ENCODE measurements at places on chromosomes 4 and X.

- DNase-seq: no peak
These were observed 207.6 kb upstream of the SLITRK2 start for GRCh38 chrX:145609951-145610511.

GRCh38 chrX:67607466-67607865 lies 63.6 kb downstream of the AR start:
- no peak for DNase-seq

GRCh38 chrX:119155416-119156035 lies 27.9 kb upstream of the KIAA1210 start:
- no peak for DNase-seq

- no peak for DNase-seq
These were observed 21.6 kb downstream of the LUZP4 start for GRCh38 chrX:115311139-115311538.

DNA sequence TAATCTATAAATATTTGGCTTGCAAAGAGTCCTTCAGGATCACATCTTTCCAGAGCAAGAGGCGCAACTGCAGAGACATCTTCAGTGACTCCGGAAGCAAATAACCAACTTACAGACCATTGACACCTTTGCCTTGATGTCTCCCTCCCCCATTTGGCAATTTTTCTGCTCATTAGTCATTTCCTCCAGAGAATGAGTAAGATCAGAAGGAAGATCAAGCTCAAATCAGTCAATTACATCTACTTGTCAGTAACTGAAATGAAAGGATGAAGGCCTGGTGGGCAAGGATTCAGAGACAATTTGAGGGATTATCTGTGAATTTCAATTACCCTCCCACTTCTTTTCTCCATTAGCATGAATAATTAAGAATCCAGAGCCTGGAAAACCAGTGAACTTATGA lies 665.6 kb upstream of the CPEB2 start:
- DNase-seq: no peak

GRCh38 chrX:68834371-68835103 lies 5.7 kb downstream of the EFNB1 start:
- DNase-seq: no peak

DNA sequence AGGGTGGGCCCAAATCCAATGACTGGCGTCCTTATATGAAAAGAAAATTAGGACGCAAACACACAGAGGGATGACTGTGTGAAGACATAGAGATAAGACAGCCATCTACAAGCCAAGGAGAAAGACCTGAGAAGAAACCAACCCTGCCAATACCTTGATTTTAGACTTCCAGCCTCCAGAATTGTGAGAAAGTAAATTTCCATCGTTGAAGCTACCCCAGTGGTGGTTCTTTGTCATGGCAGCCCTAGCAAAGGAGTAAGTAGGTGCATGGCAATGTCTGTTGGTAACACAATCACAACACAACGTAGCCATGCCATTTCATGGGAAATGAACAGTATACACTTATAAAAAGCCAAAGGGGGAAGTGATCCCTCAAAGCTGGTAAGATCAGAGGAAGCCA lies 25.3 kb downstream of the SMIM20 start:
- DNase-seq: no peak

GRCh38 chr4:80049402-80049801 lies 23.6 kb downstream of the ANTXR2 start:
- DNase-seq: no peak

DNA sequence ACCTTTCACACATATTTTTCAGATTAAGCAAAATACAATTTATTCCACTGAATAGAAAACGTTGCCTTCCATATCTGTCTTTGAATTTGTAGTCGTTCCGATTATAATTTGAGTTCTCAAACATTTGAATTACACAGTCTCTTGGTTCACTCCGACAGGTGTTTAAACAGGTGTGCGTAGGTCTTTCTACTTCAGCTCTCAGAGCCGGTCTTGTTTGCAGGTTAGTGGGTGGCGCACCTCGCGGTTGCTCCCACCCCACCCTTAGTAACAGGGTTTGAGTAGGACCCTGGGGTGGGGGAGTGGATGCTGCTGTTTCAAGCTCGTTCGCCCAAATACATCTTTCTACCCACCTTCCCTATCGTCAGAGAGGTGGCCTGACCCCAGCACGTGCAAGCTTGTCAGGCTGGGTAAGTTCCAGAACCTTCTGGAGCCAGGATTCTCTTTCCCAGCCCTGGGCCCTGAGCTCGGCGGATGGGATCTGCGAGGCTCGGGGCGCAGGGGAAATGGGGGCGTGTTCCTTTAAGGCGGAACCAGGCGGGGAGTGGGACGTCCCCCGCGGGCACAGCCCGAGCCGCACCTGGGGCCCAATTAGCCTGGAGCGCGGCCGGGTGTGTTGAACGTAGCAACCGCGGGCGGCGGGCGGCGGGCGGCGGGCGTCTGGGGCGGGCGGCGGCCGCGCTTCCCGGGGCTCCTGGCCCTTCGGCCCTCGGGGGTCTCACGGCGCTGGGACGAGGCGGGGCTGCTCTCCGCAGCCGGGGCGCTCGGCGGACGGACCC lies at the start of gene FAM149A:
TSS of gene FAM149A (plus strand) at position 591 of the 776 bp plus-strand sequence.
- DNase-seq: peak; percentile 89

GRCh38 chr4:169152899-169153298 lies 117.9 kb downstream of the SH3RF1 start:
- no peak for DNase-seq

DNA sequence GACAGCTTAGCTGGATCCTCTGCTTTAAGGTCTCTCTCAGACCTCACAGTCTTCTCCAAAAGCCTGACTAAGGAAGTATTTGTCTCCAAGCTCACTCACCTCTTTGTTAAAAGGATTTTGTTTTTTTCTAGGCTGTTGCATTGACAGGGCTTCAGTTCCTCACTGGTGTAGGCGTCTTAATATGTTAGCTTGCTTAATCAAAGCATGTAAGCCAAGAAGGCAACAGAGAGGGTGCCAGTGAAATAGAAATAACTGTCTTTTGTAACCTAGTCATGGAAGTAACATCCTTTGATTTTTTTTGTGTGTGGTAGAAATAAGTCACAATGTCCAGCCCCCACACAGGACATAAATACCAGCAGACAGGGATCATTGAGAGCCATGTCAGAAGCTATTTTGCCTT lies 58.8 kb downstream of the FIP1L1 start:
- DNase-seq: no peak

- no peak for DNase-seq
These were observed 30.3 kb downstream of the PDS5A start for GRCh38 chr4:39947417-39947816.

DNA sequence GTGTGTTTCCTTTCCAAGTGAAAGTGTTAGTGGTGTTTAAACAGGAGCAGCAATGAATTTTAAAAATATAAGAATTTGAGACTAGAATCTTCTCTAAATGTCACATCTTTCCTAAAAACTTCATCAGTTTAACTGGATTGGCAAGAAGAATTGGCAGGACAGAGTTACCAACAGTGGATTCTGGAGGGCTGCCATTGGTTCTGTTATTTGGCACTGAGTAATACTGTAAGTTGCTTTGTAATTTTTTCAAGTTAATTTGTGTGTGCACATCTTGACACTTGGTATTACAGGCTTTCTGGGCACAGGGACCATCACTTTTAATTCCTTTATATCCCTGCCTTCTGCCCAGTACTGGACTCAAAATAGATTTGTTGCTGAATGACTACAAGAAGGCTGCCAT lies 4.5 kb upstream of the GPRIN3 start:
- DNase-seq: no peak

GRCh38 chr4:47915378-47915777 lies 995 bp upstream of the NFXL1 start:
- DNase-seq: no peak

- DNase-seq: no peak
These were observed 61.0 kb downstream of the ENOPH1 start for GRCh38 chr4:82491251-82491960.

- no peak for DNase-seq
These were observed 33.6 kb downstream of the BCOR start for GRCh38 chrX:40064055-40064597.

DNA sequence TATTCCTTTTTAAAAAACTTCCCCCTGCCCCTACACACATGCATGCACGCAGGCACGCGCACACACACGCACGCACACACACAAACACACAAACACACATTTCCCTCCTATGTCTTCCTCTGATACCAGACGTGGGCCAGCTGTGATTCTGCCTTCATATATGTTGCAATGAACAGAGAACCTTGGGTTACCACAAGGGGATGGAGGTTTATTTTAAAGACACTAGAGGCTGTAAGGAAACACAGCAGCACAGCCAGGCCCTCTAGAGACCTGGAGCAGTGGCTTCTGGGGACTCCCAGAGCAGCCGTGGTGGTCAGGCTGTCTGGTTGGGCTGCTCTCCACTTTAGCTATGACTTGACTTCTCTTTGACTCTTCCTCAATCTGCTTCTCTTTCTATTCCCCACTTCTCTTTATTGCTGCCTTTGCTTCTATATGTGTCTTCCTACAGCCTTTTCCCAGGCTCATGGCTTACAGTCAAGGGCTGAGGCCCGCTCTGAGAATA lies 3.2 kb upstream of the TLR10 start:
- DNase-seq: peak; percentile 66

- DNase-seq: peak; percentile 97
These were observed at the start of gene FGFRL1 for GRCh38 chr4:1011022-1011665. Gene FGFRL1 (plus strand): TSS chr4:1011626. CDS start chr4:1012486, 860 bp downstream.

DNA sequence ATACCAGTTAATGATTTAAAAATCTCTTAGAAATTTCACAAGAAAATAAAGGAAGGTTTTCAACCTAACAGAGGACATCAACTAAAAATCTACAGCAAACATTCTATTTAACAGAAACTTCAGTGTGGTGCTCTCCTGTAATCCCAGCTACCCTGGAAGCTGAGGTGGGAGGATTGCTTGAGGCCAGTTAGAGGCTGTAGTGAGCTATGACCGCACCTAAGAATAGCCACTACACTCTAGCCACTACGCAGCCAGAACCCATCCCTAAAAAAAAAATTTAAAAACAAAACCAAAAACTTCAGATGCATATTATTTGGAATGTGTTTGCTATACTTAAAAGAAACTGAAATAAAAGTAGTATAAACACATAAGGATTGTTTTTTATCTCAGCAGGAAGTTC lies 7.2 kb upstream of the FHIP1A start:
- no peak for DNase-seq

DNA sequence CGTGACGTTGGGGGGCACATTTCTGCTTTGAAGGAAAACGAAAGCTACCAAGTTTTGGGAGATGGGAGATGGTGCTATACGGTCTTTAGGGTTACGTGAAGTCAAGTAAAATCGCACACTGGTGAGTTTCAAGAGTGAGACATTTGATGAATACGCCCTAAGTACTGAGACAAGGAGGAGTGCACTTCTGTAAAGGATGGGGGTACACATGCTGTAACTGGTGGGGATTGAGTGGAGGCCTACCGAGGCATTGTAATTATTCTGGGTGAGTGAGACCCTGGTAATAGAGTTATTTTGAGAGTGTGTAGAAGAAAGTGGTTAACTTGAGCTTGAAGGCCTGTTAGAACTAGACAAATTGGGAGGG lies 536 bp downstream of the SH3BGRL start:
- no peak for DNase-seq

DNA sequence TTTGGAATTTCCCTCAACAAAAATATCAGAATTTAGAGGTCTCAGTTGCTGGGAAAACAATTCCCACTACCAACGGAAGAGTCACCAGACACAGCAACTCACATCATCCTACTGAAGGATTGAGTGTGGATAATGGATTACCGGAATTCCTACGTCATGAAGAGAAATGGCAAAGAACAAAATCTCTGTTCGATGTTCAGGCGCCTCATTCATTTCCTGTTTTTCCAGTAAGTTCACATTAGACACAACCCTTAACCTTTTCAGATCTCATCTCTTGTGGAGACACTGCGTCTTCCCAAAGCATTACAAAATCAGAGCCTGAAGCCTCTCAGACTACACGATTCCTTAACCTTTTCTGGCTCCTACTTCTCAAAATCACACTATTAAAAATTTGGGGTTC lies 58.5 kb upstream of the CPEB2 start:
- no peak for DNase-seq

- no peak for DNase-seq
These were observed 78.5 kb downstream of the ABLIM2 start for GRCh38 chr4:8079916-8080753.

GRCh38 chr4:35166466-35166865 lies 1077.8 kb downstream of the ARAP2 start:
- no peak for DNase-seq

DNA sequence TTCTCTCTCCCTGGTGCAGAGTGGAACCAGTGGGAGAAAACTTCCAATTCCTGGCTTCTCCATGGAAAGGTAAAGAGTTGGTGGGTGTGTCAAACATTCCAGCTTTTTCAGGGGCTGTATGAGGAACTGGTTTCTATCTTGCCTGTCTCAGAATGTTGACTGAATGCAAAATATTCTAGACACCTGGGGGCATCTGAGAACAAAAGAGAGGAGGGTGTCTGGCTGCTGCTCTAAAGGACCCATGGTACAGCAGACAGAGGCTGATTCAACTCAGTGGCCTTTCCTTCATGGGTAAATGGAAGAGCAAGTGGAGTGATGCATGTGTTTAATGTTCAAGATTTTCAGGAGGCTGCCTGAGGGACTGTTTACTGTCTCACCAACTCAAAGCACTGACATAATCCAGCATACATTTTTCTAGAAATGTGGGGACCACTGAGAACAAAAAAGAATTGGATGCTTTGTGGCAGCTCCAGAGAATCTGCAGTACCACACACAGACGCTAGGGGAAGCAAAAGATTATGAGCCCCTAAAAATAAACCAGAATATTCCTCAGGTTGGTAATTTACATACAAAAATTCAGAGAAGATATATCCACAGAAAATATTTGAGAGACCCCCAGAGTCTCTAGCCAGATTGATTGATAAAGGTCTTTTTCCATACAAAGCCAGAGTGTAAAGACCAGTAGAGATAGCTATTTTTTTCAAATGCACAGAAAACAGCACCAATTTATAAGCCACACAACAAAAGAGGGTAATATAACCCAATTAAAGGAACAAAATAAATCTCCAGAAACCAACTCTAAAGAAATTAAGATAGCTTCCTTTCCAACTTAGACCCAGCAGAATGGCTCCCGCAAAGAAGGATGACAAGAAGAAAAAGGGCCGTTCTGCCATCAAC lies 48.0 kb upstream of the STARD8 start:
- DNase-seq: no peak

DNA sequence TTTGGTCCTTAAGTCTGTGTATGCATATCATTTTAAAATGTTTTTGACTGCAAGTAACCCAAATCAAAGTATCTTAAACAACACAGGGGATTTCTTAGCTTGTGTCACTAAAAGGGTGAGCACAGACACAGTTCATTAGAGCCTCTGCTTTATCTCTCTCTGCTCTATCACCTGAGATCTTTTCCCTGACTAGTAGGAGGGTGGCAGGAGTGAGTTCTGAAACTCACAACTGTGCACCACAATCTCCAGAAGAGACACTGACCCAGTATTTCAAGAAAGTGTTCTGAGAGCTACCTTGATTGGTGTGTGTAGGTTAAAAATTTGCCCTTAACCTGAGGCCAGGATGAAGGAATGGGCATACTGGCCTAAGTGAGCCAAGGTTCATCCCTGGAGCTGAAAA lies 24.8 kb downstream of the CCSER1 start:
- no peak for DNase-seq

All from upper lobe of right lung (tissue), 1 donor.